ENCODE measurements at places on chromosomes 1 and 21.

DNA sequence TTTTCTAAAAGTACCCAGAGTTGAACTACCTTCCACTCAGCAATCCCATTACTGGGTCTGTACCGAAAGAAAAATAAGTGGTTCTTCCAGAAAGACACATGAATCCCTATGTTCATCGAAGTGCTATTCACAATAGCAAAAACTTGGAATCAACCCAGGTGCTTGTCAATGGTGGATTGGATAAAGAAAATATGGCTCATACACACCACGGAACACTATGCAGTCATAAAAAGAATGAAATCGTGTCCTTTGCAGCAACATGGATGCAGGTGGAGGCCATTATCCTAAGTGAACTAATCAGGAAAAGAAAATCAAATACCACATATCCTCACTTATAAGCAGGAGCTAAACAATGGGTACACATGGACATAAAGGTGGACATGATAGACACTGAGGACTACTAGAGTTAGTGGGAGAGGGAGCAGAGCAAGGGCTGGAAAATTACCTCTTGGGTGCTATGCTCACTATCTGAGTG lies 32.9 kb upstream of the JUN start:
- no peak for DNase-seq

DNA sequence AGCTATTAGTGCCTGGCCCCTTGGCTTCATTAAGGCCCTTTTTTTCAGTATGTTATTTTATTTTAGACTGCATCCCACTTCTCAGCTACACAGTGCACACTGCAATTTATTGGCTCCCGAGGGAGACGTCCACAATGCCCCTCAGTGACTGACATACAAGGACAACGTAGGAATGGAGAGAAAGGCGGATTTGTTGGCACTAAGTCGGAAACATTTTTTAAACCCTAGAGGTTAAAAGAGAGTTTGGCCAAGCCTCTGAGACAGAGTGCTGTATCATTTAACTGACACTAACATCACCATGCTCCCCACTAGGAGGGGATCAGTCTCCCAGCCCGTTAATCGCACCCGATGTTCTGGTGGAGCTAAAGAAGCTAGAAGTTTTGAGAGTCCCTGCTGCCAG lies 45.7 kb upstream of the FOXD3 start:
- DNase-seq, result no peak

DNA sequence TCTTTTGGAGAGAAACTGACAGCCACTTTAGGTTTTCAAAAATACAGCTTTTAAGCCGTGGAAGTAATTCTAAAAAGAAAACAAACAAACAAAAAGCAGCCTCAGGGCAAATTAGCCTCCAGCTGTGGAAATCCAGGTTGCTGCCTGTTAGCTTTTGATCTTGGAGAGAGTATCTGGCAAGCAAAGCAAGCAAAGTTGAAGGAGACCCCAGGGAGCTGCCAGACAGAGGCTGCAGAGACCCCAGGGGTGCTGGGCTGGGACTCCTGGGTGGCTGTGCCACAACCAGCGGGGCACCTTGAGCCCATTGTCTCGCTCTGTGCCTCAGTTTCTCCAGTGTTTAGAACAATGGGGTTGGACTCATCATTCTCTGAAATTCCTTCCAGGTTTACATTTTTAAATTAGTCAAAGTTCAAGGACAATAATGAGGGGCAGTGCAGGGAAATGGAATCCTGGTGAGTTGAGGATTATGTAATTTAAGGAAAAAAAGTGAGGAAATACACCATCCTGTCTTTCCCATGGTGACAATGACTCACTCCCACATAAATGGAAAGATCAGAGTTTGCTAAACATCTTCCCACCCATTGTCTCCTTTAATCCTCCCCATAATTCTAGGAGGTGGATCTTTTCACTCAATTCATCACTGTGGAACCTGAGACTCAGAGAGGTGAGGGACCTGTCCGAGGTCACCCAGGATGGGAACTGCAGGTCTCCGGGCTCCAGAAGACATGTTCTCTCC lies 480.5 kb downstream of the MATN1 start:
- DNase-seq, result no peak

DNA sequence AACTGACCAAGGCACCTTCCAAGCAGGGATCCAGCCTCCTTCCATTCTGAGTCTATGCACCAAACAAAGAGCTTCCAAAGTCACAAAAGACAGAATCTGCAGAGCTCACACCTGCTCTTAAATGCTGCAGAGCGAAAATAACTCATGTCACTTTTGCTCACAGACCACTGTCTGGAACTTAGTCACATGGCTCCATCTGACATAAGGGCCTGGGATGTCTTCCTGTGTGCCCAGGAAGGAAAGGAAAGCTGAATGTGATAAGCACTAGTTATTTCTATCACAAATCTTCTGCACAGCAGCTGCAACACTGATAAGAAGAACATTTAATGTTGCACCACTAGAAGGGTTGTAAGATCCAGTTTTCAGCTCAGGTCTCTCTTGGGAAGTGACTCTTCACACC lies 39.5 kb upstream of the SGIP1 start:
- DNase-seq, result no peak

DNA sequence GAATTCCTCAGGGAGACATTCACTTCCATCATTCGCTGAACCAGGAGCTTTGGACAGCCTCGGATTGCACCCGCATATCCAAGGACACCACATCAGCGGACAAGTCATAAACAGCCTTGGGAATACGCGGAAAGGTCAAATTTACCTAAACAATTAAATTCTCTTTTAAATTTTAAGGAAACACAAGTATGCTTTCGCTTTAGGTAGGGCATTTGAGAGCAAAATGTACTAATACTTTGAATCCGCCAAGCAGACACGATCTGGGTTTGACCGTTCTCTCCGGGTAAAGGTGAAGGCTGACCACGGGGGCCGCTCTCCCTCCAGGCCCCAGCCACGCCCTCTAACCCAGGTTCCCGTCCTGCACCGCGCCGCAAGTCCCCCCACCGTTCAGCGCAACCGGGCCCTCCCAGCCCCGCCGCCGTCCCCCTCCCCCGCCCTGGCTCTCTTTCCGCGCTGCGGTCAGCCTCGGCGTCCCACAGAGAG lies 479 bp upstream of the ACADM start:
- DNase-seq, result peak; percentile 57

DNA sequence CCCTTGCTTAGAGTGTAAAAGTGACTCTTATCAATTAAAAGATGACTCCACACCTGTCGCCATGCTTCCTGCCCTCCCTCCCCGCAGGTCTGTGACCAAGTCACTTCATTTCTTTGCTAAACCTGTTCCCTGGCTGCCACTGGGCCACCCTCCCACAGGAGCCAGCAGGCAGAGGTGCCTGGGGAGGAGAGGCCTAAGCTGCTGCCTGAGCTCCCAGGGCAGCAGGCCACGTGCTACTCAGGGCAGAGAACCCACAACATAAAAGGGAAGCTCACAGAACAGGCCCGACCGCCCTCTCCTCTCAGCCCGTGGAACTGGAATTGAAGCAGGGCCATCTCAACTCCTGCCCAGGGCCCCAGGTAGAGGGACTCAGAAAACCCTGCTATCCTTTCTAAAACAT lies 4.9 kb downstream of the C1orf198 start:
- DNase-seq, result no peak

GRCh38 chr1:164830628-164831027 lies 271.6 kb downstream of the PBX1 start:
- no peak for DNase-seq

GRCh38 chr1:1067860-1068516 lies 6.1 kb downstream of the RNF223 start:
- DNase-seq, result no peak

GRCh38 chr1:57101209-57101608 lies 135.4 kb upstream of the C8B start:
- no peak for DNase-seq

- no peak for DNase-seq
Observed at GRCh38 chr1:221635305-221635704, 106.6 kb downstream of the DUSP10 start.

- DNase-seq, result no peak
Observed at GRCh38 chr1:28329395-28330153, 734 bp downstream of the MED18 start.

DNA sequence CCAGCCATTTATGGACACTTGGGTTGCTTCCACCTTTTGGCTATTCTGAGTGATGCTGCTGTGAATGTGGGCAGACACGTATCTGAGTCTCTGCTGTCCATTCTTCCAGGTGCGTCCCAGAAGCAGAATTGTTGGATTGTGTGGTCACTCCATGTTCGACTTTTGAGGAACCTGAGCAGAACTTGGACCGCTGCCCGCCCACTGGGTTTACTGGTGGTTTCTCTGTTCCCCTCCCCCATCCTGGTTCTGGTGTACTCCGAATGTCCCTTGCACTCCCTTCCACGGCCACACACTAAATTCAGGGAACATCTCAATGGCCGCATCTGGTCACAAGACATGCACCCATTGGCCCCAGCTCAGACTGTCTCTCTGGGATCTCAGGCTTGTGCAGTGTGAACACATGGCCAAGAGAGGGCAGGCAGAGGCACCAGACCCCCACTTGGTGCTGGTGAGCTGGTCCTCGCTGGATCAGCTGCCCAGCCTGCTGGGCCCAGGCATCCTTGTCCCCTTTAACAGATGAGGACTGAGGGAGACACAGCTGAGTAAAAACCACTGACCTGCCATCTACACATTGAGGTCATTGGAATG lies 565.1 kb downstream of the NPHP4 start:
- DNase-seq, result no peak

DNA sequence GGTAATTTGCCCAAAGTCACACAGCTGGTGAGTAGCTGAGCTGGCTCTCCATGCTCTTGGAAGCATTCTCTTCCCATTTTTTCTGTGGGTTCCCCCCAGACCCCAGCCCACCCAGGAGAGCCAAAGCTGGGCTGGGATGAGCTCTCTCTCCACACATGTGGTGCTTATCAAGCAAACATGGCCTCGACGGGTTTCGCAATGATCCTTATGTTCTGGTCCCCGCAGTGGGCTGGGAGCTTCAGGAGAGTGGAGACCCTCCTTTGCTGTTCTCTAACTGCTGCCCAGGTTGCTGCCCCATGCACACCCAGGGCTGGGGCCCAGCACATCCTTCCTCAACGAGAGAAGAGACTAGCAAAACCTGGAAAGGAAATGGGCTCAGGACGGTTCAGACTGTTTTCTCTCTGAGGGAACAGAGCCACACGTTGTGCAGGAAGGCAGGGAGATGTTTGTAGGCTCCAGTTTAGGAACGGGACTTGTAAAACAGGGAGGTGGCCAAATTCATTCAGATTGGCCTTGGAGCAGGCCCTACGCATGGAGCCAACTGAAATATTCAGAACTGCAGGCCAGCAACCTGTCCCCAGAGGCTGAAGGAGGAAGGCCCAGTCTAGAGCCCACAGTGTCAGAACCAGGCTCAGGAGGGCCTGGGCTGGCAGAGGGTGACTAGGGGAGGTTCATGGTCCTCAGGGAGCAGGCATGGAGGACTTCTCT lies 27.2 kb upstream of the CSF1 start:
- DNase-seq, result no peak

GRCh38 chr1:92203105-92203504 lies 14.6 kb upstream of the C1orf146 start:
- no peak for DNase-seq

DNA sequence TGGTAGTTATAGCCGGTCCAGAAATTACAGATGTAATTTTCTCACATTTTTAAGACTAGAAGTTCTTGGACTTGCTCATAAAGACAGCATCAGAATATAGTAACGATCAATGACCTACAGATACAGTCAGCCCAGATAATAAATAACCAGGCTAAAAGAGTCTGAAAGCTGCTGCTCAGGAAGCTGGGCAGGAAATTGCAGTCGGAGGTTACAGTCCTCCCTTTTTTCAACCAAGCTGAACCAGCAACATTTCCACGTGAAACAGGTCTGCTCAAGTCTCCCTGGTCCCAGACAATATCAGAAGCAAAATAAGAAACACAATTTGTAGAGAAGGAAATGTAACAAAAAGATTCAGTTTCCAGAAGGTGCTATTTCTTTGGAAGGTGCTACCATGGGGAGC lies 457.4 kb downstream of the SIPA1L2 start:
- no peak for DNase-seq

DNA sequence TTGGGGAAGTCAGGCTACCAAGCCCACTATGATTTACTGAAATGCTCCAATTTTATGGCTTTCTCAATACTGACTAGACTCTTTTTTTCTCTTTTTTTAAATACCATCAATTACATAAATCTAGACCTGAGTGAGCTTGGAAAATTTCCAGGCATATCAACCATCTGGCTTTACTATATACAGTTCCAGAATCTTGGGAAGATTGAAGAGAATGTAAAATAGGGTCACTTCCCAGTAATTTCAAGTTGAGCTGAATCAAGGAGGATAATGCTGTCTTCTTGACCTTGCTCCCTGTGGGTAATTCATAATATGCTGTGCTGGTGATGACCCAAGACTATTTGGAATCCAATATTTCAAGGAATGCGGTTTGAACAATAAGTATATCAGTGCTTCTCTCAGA lies 108.1 kb downstream of the MAP3K21 start:
- no peak for DNase-seq

DNA sequence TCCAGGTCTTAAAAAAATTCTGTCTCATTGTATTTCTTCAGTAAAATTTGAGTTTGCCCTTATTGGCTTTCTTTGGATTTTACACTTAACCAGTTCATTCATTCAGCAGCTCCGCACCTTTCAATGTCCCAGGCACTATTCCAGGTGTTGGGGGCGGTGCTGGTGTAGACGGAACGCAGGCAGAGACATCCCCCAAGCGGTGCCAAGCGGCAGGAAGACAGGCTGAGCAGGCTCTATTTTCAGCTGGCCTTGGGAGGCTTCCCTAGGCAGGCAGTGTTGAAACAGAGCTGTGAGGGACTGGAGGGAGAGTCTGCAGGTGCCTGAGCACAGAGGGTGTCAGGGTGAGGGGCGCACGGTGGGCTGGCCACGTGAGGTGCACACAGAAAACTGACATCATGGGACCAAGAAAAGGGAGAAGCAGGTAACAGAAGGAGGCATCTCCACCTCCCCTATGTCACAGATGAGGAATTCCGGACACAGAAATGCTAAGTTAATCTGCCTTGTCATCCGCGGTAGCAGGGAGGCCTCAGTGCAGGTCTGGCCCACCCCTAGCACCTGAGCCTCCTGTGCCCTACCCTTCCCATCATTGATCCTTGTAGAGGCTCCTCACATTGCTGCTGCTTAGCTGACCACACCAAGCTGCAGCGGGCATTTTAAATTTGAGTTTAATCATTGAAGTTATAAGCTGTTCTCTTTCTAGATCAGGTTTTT lies 40.8 kb downstream of the SLC37A1 start:
- DNase-seq, result no peak

DNA sequence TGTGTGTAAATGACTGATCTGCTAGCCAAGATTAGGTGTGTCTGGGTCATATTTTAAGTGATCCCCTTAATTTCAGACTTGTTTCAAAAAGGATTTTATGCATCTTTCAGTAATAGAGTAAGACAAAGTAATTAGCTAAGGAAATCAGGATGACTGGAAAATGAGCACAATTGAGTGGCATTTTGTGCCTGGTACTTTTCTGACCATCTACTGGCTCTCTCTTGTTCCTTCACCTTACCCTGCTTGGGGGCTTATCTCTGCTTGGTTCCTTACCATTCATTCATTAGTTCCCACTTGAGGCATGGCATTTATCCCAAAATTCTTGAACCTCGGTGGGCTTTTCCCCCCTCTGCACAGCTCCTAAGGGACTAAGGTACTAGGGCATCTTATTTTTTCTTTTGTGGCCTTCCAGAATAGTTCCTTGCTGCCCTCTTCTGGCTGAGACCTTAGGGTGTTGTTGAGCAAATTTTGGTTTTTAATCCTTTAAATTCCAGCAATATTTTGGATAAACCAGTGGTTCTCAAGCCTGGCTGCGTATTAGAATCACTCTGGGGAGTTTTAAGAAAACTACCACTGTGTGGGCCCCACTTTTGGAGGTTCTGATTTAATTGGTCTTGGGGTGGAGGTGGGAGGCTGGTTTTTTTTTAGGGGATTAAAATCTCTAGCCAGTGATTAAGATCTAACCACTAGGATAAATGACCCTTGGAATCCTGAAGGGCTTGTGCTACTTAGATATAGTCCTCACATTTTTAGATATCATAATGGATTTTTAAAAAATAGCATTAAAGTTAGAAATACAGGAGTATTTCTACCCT lies 50.8 kb downstream of the HS2ST1 start:
- DNase-seq, result no peak
